ENCODE measurements at places on chromosomes 7 and 10.
A peak's percentile ranks its signal among the peaks of the same experiment; 100 is the strongest.

GRCh38 chr10:119701861-119702260 is 24.0 kb upstream of the INPP5F start:
- DNase-seq = peak; percentile 27

DNA sequence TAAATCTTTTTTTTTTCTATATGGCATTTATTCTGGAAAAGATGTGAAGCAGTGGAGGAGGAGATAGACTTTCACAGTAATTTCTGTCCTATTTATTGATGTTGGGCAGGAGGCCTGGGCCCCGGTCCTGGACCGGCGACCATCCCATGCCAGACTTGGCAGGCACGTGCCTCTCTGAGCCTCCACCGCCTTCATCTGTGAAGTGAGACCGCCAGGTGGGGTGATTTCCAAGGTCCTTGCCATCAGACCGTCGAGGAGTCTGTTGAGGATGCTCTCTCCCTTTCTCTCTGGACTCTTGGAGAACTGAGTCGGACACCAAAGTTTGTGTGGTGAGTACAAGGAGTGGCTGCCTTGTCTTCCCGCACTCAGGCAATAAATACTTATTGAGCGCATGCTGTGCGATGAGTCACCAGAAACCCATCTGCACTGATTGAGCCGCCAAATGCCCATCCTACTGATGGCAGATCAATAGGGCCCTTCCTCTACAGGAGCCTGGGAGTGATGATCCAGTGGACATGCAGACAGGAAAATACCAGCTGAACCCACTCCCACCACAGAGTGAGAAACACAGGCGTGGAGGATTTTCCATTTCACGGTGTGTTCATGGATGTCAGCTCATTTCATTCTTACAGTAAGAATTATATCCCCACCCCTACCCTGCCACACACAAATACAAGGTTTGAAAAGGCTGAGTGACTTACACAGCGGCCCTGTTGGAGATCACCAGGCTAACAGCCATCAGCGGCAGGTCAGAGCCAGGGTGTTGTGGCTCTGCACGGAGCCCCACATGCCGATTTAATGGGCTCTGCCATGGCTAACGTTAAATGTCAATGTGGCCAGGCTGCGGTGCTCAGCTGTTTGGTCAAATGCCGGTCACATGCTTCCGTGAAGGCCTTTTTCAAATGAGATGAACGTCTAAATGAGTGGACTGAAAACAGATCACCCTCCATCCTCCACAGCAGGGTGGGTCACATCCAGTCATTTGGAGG is 11.5 kb upstream of the PRKAG2 start:
- DNase-seq = peak; percentile 5

DNA sequence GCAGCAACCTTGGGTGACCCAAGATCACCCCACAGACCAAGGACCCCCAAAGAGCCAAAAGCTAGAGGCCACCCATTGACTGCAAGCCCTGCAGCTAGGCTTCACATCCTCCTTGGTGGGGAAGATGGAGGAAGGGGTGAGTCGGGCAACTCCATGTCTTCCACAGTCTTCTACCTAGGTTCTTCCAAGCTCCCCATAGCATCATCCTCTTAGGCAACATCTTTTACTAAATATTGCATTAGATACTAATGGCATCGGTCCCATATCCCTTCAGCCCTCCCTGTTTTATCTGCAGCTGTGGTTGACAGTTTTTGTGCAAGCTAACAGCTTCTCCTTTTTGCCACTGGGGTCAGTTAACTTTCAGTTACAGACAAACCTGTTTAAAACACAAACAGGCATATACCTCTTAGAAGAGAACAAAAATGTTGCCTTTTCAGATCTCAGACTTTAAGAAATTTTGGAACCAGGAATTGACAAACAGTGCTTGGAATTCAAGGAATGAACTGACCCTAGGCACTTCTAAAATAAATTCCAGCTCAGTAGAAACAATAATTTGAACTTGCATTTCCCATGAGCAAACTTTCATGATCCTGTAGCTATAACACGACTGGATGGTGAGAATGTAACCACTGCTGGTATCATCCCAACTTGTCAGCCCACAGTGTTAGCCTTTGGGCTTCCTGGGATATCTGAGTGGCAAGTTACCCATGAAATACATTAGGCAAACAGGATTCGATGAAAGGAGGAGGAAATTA is 33.9 kb upstream of the MSMB start:
- DNase-seq = no peak

DNA sequence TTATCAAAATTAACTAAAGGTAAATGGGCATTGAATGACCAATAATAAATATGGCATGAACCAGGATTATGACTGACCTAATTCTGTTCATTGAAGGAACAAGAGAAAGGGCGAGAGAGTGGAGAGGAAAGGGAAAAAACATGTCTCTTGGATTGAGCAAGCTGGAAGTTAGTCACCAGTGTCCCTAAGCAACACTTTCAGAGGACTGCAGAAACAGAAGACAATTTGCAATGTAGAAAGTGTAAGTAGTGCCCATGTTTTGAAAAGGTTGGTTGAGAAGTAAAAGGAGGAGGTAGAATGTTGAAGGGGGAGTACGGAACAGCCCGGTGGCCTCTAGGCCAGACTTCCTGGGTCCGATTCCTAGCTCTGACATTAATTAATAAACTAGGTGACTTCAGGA is 94.6 kb downstream of the FAS start:
- DNase-seq = no peak

DNA sequence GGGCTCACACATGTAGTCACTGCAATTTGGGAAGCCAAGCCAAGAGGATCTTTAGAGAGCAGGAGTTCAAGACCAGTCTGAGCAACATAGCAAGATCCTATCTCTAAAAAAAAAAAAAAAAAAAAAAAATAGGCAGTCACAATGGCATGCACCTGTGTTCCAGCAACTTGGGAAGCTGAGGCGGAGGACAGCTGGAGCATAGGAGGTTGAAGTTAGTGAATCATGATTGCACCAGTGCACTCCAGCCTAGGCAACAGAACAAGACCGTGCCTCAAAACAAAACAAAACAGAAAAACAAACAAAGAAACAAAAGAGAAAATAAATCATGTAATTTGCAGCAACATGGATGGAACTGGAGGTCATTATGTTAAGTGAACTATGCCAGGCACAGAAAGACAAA is 33.6 kb upstream of the BICC1 start:
- DNase-seq = no peak

DNA sequence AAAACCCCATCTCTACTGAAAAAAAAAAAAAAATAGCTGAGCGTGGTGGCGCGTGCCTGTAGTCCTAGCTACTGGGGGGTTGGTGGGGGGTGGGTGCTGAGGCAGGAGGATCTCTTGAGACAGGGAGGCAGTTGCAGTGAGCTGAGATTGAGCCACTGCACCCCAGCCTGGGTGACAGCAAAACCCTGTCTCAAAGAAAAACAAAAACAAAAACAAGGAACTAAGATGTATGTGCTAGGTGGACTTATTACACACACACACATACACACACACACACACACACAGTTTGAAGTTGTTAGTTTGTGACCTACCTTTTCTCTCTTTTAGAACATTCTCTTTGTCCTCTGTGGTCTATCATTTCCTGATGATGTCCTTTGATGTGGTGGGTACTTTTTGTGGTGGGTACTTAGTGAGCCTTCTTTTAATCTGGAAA is 53.5 kb downstream of the EXOC6 start:
- DNase-seq = no peak

GRCh38 chr10:123986736-123987135 is 95.1 kb upstream of the CPXM2 start:
- no peak for DNase-seq

GRCh38 chr10:132735341-132735775 is 50.6 kb downstream of the NKX6-2 start:
- no peak for DNase-seq

All from astrocyte of the spinal cord (primary cell).